ENCODE measurements at places on chromosomes 1 and 21.

- no peak for DNase-seq
These were observed 226.4 kb downstream of the LBR start for GRCh38 chr1:225201447-225201846.

DNA sequence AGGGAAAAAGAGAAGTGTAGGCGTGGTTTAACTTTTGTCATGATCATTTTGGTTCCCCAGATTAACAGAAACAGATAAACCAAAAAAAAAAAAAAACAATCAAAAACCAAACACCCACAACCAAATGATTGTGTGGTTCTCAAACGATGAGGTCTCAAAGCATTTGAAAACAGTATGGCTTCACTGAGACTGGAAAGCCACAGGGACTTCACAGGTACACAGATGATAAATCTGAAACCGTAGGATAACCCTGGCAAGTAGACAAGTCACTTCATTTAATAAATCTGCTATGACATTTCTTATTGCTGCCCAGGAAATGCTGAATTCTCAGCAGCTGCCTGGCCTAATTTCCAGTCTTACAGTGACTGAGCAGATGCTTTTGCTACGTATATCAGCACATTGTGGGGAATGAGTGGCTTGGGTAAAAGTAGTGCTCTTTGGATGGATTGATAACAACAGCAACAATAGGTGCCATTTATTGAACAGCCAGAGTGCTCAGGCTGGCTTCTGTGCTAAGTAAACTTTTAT, 6.1 kb downstream of the ST6GALNAC3 start:
- DNase-seq = no peak

GRCh38 chr21:34962586-34963222, 86.4 kb downstream of the RUNX1 start:
- DNase-seq = no peak

GRCh38 chr1:248841702-248842395, 3.8 kb downstream of the ZNF672 start:
- DNase-seq = no peak

GRCh38 chr1:5595531-5596170, 396.6 kb downstream of the NPHP4 start:
- no peak for DNase-seq

- DNase-seq = no peak
These were observed 175.5 kb downstream of the HUNK start for GRCh38 chr21:32048353-32048752.

- DNase-seq = no peak
These were observed 26.4 kb upstream of the KAZN start for GRCh38 chr1:14571810-14572767.

DNA sequence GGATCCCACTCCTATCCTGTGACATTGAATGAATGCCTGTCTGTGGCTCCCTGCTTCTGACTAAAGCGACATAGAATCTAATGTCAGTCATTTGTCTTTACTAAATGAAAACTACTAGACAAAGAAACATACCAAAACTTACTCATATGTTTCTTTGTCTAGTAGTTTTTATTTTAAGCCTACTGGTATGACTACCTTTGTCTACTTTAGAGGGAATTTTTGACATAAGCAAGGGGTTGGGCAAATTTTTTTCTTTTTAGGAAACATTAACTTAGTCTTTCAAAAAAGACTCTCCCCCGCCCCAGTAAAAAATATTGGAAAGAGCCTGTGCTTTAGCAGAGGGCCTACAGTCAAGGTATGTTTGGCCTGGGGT, 4.9 kb downstream of the NEK7 start:
- no peak for DNase-seq

- DNase-seq = no peak
These were observed 27.4 kb upstream of the AVPR1B start for GRCh38 chr1:206144605-206145004.

DNA sequence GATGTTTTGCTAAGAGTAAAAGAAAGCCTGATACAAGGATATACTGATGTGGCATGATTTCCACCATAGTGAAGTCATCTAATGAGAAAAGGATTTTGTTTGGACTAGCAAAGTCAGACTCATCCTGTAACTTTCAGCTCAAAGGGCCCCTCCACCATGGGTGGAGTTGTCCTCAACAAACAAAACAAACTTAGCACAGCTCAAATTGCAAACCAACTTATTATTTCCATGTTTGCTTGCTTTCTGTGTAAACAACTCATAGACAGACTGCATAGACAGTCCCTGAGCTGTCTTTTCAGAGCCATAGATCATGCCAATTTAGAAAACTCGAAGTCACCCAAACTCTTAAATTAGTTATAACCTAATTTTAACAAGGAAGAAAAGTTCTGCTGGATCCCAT, 69.4 kb upstream of the VAV3 start:
- no peak for DNase-seq

GRCh38 chr1:206455666-206456344, 14.5 kb upstream of the IKBKE start:
- peak; percentile 79 for DNase-seq

DNA sequence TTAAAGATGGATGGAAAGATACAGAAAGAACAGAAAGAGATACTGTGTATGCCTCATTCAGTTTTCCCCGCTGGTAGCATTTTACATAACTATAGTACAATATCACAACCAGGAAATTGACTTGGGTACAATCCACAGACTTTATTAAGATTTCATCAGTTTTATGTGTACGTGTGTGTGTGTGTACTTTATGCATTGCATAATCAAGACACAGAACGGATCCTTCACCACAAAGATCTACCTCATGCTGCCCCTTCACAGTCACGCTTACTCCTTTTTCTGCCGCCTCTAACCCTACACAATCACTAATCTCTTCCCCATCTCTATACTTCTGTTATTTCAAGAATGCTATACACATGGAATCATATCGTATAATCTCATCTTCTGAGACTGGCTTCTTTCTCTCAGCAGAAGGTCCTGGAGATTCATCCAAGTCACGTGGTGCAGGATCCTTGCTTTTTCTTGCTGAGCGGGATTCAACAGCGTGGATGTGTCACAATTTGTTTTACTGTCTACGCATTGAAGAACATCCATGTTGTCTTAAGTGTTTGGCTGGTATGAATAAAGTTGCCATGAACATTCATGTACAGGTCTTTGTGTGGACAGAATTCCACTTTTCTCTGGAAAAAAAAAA, 76.7 kb downstream of the SLC35F3 start:
- no peak for DNase-seq

- DNase-seq = no peak
These were observed 111.4 kb upstream of the ARTN start for GRCh38 chr1:43822040-43822690.

- DNase-seq = no peak
These were observed 102.6 kb downstream of the ADSS2 start for GRCh38 chr1:244349103-244349531.

DNA sequence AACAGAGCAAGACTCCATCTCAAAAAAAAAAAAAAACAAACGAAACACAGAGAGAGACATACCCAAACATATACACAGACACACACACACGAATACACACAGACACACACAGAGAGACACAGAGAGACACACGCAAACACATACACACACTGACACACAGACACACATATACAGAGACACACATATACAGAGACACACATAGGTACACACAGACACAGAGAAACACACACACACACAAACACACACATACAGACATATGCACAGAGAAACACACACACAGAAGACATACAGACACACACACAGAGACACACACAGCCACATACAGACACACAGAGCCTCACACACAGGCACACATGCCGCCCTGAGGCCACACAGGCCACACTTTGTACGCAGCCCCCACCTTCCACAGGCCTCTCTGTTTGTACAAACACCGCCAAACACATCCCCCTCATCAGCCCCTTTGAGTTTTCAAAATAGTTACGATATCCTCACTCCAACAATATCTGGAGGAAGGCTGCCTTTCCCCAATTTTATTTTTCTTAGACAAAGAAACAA, 57.5 kb upstream of the ABCG1 start:
- no peak for DNase-seq

DNA sequence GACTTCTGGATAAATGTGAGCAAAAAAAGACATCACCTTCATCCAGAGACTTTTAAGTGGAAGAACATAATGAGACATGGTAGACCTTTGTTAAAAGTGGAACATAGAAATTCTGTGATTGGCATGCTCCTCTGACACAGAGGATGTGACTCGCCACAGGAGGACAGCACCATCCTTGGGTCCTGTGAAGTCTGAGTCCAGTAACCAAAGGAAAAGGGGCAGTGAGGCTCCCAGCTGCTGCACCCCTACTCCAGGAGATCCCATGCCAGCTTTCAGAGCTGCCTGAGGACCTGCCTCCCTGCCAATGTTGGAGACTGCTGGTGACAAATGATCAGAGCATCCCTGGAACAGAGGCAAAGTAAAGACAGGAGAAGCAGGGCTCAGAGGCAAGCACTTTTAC, 136.2 kb downstream of the BRINP2 start:
- DNase-seq = no peak

DNA sequence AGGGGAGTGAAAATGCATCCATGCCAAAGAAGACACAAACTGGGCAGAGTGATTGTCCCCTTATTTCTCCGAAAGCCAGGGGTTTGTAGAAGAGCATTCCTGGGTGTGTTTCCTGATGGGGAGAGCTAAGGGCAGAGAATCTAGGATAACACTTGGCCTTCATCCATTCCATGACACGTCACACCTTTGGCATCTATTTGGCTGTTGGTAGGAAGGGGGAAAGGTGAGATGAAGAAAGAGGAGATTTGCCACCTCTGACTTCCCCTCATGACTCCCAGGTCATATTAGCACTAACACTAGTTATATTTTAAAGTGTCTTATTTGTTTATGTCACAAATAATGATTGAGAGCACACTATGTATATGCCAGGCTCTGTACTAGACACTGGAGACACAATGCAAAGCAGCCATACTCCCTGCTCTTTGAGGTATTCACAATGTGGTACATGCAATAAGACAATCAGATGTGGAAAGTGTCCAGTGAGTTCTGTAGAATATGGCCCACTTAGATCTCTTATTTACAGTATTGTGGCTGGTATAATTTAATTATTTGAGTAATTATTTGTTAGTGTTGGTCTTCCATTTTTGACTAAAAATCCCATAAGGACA, 54.5 kb upstream of the GADD45A start:
- no peak for DNase-seq

DNA sequence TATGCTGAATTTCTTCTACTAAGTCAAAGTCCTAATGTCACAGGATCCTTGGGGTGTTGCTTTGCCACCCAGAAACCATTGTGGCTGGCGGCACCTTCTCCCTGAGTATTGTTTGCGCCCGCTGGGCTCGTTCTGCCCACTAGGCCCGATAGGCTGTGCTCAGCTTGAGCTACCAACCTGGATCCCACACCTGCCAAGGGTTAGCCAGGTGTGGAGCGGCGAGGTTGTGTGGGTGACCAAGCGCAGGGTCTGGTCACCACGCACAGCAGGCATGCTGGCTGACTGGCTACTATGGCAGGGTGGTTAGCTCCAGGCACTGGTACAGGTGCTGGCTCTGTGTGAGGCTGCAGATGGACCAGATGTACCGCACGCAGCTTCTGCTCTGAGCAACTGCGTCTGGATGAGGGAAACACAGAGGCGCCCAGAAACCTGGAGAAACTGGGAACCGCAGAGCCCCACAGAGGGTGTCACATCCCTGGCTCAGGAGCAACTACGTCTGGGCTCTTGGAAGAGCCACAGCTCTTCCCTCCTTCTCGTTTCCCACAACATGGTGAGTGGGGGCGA, 50.3 kb upstream of the SCYL3 start:
- DNase-seq = no peak

DNA sequence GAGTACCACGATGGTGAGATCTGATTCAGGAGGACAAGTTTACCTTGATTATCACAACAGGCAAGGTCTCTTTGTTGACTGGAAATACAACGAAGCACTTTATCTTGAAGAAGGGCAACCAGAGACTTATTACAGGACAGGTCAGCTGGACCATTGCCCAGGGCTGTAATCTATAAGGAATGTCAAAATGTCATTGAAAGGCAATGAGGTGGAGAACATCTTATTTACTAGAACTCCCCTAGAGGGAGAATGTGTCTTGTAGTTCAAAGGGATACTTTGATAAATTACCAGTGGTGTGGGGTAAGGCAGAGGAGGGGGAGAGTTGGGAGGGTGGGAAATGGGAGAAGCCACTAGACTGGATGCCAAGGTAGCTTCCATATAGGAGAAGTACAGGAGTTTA, 212.3 kb downstream of the NCAM2 start:
- DNase-seq = no peak

DNA sequence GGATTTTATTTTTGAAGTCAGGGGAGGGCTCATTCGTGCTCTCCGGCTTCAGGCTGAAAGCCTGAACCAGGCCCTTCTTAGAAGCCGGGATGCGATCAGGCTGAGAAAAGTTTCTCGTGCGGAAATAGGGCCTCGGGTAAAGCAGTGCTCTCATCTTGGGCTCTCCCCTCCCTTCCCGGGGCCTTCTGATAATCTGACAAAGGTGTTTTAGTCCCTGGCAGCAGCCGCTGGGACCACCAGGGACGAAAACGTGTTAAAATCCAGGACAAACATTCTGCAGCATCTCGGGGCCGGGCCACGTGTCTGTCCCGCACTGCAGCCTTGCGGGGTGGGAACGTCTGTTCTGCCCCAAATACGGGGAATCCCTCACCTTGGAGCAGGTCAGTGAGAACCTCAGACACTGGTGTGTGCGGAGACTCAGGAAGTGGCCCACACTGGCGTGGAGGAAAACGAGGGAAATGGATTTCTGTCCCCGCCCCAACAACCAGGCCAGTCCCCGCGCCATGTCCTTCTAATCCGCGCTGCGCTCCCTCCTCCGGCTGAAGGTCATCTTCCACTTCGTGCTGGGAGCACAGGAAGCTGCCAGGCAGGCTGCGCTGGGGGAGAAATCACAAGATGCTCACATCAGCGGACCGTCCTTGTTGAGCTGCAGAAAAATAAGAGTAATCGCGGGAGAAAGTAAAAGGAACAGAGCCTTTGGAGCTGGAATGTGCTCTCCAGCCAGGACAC, 16.6 kb upstream of the AJAP1 start:
- no peak for DNase-seq

GRCh38 chr1:84959294-84959693, 37.6 kb downstream of the MCOLN2 start:
- no peak for DNase-seq

- DNase-seq = no peak
These were observed 51.6 kb downstream of the CRB1 start for GRCh38 chr1:197319631-197320030.

DNA sequence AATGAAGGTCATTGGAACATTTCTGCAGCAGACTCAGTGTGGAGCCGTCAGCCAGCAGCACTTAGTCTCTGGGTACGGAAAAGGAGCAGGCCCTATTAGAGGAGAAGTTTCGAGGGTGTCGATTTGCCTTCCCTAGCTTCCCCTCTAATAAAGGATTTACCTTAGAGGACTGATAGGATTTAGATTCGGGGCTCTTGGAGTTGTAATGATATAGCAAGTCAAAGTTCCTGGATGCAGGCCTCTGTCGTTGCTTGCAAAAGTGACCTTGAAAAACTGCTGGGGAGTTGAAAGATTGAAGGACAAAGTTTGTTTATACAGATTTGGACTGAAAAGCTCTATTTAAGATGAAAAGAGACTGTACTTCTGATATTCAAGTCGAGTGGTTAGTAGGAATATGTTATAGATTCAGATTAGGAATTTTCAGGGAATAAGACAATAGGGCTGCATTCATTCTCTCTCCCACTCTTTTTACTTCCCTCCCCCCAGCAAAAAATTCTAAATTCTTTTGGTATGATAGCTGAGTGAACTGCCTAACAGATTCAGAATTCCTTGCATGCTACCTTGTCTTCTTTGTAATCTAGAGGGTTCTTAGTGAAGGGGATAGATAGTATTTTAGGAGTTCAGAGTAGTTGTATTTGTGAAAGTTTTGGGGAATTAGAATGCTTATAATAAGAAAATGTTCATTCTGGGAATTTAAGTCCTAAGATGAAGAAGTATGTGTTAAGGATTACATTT, 19.2 kb downstream of the NFYC start:
- no peak for DNase-seq

Data from NCI-H1436 treated with DMSO at 0.1 percent for 48 hours (cell line).